ENCODE measurements at places on chromosomes 3 and 15.

DNA sequence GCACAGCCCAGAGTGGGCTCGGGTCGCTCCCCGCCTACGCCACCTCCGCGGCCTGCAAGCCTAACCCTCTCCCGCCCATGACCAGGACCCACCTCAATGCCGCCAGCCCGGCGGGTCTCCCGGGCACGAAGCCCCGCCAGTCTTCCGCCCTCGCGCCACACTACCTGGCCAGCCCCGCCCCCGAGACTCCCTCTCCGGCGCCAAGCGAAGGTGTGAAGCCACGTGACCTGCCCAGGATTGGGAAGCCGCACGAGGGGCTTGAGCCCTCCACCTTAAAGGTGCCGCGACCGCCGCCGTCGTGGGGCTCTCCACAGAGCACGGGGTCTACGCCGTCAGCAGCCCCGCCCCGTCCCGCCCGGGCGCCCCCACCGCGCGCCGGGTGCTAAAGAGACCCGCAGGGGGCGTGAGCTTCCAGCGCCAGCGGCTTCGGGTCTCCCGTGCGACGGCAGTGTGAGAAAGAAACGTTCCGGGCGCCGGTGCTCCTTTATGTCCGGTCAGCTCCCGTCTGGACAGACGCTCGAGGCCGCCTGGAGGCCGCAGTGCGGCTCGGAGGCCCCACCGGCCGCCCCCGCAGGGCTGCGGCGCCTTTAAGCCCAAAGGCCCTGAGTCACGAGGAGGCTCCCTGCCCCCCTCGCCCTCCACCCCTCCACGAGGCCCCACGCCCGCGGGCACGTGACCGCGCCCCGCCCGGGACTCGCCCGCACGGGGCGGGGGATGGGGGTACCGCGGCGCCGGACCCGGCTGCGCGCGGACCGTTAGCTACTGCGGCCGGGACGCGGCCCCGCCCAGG is at the start of gene CPEB1:
Gene CPEB1, minus strand, starts transcription at position 319 of the 790 bp plus-strand sequence. CDS start 18,904 bp downstream, outside the sequence.
- peak; percentile 31 for DNase-seq

DNA sequence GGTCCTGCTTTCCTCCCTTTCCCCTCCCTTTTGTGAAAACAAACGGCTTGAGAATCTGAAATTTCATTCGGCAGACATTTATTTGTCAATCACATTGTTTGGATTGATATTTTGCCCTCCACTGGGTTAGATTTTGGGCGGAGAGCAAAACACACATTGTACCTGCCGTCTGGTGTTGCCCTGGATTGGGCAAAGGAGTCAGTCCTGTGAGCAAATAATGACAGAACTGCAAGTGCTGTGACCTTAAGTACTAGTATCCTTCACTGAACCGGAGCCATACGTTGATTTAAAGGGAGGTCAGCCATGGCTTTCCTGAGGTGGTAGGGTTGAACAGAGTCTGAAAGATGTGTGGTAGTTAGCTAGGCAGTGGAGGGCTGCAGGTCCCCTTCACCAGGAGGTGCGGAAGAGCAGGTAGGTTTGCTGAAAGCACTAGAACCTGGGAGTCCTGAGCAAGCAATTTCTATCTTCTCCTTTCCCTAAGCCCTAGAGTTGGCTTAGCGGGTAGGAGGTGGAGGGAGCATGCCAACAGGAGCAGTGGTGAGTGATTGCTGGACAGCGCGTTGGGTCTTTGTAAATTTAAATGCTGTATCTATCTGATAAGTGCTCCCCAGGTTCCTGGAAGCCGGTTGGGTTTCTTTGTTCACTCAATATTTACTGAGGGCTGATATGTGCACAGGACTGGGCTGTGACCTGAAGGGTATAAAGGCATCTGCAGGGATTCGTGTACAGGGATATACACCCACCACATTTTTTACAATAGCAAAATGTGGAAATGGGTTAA is 2.0 kb downstream of the PDIA5 start:
- DNase-seq: no peak

GRCh38 chr3:197942956-197943556 is 6.9 kb upstream of the RPL35A start:
- peak; percentile 54 for DNase-seq

DNA sequence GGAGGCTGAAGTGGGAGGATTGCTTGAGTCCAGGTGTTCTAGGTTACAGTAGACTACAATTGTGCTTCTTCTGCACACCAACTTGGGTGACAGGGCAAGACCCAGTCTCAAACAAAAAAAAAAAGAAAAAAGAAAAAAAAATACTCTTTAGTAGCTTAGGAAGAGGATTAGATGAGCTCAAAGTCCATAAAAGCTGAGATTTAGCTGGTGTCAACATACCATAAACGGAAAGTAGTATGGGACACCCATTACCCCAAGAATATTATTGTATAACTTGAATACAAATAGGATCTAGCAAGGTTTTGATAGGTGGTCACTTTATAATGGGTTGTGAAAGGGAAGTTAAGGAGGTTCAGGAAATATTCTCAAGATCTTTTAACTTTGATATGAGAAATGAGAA is 38.0 kb upstream of the ULK4 start:
- no peak for DNase-seq

GRCh38 chr3:63961891-63962290 is 49.7 kb upstream of the SCAANT1 start:
- DNase-seq: peak; percentile 21

DNA sequence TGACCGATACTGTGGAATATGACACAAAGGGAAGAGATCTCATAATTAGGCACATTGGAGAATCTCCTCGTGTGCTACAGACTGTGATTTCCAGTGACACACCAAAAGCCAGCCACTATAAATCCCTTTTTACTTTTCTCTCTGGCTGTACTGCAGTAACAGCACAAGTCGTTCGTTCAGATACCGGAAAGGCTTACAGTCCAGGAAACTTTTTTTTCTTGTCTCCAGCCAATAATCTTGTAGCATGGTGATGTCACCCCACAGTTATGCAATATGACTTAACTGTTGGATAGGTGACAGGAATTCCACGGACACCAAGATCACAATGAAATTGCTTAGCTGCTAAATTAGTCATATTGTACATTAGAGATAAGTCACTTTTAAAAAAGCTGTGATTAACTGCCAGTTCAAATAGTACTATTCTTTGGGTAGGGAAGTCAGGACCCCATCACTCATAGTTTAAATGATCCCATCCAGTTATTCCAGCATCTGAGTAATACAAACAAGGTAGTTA is 36.3 kb upstream of the TSC22D2 start:
- peak; percentile 100 for DNase-seq

DNA sequence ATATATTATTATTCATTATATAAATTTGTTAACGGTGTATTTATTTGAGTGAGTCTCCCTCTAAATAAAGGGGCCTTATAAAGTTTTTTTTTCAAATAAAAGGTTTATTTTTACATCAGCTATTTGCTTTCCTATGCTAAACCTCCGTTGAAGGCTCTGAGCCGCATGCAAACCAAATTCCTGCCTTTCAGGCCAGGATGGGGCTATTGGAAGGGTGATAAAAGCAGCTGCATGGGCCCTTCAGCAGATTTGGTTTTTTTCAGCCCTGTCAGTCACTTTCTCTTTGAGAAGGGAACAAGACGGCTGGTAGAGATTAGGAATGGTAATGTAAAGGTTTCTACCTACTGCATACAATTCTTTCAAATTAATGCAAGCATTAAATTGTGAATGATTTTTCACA is 244.2 kb downstream of the WNT5A start:
- DNase-seq: no peak

DNA sequence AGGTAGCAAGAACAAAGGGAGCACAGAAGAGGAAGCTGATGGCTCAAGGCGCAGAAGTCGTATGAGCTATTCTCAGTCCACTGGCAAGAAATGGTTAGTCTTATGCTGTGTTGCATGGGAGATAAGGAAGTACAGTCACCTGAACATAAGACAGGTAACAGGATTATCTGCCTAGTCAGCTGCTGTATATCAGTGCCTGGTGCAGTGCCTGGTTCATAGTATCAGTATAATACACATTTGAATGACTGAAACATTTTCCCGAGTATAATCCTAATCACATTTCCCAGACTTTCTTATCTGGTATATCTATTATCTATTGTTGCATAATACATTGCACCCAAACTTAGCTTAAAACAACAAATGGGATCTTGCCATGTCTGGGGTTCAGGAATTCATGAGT is 302.5 kb downstream of the GABRG3 start:
- DNase-seq: no peak

- peak; percentile 75 for DNase-seq
These were observed 23.0 kb downstream of the TLNRD1 start for GRCh38 chr15:81023483-81024264.

- peak; percentile 62 for DNase-seq
These were observed 32.0 kb downstream of the PIK3CA start for GRCh38 chr3:179179979-179180759.

GRCh38 chr3:177427540-177427939 is 230.3 kb upstream of the TBL1XR1 start:
- DNase-seq: peak; percentile 28

- DNase-seq: no peak
These were observed 66.8 kb upstream of the PXYLP1 start for GRCh38 chr3:141164852-141165251.

GRCh38 chr3:12986986-12987385 is 86.2 kb downstream of the IQSEC1 start:
- no peak for DNase-seq

DNA sequence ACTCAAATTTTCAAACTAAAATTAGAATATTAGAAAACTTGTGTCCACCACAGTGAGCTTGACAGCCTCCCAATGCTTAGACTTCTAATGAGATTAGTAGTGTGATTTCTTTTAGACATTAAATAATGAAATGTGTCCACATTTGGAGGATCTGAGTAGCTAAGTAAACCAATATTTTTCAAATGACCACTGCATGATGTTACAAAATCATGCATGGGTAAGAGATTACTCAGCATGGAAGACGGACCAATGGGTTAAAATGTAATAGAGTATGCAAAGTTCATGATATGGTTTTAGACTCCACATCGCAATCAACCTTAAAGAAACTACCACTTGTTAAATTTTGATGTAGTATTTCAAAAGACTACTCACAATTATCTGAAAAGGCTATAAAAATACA is 130.6 kb downstream of the IMPG2 start:
- DNase-seq: peak; percentile 64

DNA sequence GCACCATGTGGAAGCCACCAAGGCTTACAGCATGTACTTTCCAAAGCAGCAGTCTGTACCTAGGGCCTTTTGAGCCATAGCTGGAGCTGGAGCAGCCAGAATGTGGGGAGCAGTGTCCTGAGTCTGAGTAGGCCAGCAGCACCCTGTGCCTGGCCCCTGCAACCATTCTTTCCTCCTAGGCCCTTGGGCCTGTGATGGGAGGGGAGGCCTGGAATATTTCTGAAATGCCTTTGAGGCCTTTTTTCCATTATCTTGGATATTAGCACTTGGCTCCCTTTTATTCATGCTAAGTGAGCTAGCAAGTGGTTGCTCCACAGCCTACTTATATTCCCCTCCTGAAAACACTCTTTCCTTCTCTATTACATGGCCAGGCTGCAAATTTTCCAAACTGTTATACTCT is 28.1 kb downstream of the TRIM42 start:
- no peak for DNase-seq

DNA sequence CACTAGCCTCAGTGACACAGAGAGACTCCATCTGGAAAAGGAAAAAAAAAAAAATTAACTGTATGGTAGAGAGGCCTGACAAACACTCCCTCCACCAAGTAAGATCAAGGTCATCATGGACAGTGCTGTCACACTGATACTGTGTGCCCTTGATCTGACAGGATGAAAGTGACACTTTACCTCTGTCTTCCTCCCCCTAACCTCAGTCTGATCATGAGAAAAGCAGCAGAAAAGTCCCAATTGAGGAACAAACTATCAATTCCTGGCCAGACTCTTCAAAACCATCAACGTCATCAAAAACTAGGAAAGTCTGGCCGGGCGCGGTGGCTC is 26.7 kb downstream of the PGPEP1L start:
- DNase-seq: no peak

DNA sequence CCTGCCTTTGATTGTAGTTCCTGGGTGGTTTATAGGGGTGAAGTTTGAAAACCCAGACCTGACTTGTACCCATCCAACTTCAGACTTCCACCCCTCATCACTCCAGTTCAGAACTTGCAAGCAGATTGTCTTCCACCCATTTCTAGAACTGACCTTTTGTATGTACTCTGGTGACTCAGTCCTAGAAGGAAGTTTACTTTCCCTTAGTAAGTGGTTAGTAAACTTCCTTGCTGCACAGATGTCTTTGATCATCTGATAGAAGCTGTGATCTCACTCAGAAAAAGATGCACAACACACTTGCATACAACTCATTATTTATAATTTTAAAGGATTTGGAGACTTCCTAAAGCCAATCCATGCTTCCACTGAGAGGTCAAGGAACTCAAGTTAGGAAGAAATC is 368.0 kb downstream of the MFSD1 start:
- DNase-seq: peak; percentile 80

DNA sequence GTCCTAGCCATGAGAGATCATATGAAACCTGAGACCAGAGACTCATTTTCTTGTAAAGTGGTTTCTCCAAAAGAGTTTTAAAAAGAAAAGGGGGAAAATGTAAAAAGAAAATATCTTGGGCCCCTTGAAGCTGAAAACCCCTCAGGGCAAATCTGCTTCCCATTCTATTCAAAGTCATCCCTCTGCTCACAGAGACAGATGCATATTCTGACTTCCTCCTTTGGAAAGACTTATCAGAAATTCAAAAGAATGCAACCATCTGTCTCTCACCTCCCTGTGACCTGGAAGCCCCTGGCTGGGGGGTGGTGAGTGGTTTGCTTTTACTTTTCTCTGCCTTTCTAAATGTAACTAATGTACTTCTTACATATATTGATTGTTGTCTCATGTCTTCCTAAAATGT is 1154.8 kb downstream of the NSUN3 start:
- no peak for DNase-seq

GRCh38 chr15:48754011-48754410 is 56.9 kb downstream of the CEP152 start:
- peak; percentile 49 for DNase-seq
